ENCODE measurements at places on chromosomes 1 and 21.

DNA sequence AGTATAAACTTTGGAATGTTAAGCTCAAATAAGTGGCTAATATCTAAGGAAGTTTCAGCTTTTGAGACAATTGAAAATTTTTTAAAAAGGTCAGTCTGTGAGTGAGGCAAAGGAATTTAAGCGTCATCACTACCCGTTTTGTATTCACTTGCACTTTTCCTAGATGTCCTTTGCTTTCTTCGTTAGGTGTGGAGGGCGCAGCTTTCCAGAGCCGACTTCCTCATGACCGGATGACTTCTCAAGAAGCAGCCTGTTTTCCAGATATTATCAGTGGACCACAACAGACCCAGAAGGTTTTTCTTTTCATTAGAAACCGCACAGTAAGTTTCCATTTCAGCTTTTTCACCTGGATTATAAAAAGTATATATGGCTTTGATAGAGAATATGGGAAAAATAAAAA is 30.9 kb downstream of the KDM1A start:
- no peak for DNase-seq

- DNase-seq = no peak
Measured at GRCh38 chr1:184395937-184396480, 9.2 kb downstream of the C1orf21 start.

DNA sequence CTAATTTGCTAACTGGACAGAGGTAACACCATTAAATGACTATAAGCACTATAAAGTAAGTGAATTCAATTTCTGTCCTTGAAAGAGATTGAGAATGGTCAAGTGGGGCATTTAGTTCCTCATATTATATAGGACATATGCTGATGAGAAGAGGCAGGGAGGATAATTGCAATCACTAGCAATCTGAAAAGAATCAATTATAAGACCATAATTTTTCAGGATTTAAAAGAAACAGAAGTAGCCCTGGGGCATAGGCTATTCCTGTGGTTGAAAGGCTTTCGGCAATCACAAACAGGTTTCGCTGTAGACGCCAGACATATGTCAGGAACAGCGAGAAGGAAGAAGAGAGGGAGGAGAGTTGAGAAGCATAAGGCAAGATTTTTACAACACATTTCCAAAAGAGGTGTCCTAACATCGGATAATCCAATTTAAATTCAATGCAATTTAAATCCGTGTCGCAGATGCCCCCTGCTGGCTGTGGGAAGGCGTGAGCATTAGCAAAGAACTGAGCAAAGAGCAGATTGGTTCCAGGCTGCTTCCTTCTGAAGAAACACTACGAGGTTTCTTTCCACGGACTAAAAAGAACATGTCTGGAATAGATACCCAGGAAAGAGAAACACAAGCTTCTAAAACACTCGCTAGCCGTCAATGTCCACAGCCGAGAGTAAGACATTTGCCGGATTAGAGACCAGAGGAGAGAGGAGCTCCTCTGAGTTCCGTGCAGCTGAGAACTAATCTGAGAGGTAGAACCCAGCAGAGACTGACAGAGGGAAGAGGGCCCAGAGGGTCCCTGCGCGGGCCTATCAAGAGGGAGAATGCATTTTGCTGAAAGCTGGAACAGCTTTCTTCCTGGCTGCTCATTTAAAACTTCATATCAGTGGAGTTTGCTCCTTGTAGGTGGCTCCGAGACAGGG is 27.9 kb downstream of the RGS5 start:
- DNase-seq = peak; percentile 61

GRCh38 chr21:17866590-17866989 is 47.4 kb upstream of the C21orf91 start:
- DNase-seq = no peak

DNA sequence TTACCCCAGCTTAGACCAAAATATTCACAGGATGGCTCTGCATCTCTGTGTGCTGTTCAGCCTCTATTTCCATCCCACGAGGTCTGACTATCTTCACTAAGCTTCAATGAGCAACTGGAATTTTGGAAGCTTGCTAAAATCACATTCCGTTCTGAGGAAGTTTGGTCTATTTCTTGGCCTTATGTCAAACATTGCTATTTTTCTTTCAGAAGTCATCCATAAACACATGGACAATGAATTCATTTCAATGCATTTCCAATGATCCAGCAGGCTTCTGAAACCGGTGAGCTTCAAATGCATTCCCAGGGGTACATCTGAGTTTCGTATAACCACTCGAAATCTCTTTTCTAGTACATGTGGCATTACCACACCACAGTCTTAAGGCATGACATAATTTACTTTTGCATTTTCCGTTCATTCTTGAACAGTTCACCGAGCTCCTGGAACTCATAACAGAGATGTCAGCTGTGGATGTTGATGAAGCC is 294.1 kb upstream of the KAZN start:
- DNase-seq = peak; percentile 80

DNA sequence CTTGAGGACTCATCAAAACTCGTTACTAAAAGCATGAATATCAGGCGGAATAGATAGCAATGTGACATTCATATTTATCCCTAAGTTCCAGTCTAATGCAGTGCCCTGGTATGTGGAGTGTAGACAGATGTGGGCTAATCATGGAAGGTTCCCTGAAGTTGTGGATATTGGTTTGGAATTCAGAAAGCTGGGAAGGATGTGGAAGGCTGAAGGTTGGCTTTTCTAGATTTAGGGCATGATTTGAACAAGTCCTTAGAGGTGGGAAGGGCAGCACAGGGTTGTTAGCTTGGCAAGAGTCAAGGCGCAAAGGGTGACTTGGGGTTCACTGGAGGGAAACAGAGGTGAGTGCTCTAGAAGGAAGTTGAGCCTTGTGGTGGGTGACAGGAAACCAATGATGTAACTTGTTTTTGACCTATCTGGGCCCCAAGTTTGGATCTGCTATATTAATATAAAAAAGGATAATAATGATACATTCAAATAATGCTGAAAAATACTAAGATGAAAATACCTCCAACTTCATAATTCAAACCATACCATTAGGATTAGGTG is 21.9 kb downstream of the LGALS8 start:
- peak; percentile 12 for DNase-seq

DNA sequence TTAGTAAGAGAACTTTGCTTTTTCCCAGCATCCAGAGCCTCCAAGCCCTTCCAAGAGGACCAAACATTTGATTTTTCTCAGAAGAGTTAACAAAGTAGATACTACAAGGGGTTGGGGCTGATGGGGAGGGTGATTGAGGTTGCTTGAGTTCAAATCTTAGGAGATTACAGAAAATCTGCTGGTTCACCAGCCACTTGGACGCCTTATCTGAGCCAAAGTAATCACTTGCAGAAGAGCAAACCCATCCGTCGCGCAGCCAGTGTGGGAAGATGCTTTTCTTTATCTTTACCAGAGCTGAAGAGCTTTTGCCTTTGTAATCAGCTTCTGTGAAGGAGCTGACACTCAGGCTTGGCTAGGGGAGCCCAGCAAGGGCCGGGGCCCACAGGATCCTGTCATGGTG is 91.9 kb upstream of the CTTNBP2NL start:
- no peak for DNase-seq

DNA sequence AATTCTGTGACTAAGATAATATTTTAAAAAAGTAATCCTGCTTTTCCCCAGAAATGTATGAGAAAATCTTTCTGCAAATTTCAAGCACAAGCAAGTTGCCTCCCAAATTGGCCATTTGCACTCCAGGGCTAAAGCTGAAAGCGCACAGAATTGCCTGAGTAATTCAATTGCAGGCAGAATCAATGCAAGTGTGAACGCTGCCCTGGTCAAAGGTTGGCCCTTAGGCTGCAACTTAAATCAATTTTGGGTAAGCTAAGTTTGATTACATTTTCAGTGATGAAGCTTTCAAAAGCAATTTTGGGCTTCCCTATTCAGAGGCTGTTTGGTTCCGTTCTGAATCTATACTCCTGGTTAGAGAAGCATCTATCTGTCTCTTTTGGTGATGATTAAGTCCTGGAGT is 501.8 kb upstream of the ZRANB2 start:
- DNase-seq = no peak

DNA sequence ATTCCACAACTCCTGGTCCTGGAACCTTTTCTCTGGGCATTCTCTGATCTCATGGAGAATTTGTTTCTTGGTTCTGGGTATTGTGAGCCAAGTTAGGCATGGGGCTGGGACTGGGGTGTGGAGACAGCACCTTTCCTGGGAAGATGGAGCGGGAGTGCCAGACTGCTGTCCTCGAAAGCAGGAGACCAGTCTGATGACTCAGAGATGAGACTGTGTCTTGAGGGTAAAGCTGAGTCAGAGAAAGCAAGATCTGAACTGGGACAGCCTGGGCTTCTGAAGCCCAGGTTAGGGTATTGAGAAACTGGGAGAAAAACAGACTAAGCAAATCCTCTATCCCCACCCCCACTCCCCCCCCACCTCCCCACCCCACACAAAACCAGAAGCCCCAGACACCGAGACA is 2.2 kb upstream of the KANK4 start:
- DNase-seq = peak; percentile 84

- DNase-seq = no peak
Measured at GRCh38 chr1:30719406-30720270, 3.7 kb downstream of the MATN1 start.

DNA sequence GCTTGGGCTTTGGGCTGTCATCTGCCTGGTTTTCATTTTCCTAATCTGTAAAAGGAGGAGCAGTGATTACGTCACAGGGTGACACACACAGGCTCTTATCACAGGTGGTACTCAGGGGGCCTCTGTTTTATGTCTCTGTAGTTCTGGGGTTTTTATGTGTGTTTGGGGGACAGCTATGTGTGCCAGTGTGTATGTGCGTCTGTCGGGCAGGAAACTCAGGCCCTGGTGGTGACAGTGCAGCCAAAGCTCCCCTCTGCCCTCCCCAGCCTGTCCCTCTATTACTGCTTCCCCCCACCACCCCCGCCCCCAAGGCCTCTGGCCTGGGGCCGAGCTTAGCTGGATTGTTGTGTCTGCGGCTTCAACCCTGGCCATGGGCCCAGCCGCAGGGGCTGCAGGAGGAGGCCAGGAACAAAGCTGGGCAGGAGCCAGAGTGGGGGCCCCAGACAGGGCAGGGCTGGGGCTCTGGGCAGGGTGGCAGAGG is 13.3 kb downstream of the MFAP2 start:
- DNase-seq = peak; percentile 96

- no peak for DNase-seq
Measured at GRCh38 chr1:182173808-182174512, 112.4 kb upstream of the ZNF648 start.

GRCh38 chr1:32828341-32828740 is 10.9 kb downstream of the S100PBP start:
- DNase-seq = no peak

DNA sequence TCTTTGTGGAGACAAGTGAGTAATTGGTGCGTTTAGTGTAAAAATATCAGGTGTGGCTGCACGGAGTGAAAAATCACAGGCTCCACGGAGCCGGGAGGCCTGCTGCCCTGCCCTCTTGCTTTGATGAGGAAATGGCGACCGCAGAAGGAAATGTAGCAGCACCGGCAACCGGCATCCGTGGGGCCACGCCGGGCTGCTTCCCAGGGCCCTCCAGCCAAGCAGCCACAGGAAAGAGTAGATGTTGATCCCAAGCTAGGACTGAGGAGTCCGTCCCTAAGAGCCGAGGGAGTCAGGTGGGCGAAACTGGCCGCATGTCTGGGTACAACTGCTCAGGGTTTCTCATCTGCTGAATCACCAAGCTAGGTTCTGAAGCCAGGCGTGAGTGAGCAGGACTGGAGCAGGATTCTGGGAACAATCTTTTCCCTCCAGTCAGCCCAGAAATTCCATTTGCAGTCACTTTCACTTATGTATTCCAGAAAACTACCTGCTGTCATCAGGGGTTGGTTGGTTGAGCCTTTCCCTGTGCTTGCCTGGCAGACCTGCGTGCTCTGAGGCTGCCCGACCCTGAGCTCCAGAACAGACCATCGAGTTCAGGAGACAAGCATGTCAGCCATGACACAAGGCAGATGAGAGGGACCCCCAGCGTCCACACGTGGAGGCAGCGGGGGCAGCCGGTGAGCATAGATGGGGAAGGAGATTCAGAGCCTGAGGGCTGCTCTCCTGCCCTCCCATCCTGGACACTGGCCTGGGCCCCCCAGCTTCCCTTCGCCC is 5.8 kb upstream of the ITGB2 start:
- DNase-seq = peak; percentile 35

DNA sequence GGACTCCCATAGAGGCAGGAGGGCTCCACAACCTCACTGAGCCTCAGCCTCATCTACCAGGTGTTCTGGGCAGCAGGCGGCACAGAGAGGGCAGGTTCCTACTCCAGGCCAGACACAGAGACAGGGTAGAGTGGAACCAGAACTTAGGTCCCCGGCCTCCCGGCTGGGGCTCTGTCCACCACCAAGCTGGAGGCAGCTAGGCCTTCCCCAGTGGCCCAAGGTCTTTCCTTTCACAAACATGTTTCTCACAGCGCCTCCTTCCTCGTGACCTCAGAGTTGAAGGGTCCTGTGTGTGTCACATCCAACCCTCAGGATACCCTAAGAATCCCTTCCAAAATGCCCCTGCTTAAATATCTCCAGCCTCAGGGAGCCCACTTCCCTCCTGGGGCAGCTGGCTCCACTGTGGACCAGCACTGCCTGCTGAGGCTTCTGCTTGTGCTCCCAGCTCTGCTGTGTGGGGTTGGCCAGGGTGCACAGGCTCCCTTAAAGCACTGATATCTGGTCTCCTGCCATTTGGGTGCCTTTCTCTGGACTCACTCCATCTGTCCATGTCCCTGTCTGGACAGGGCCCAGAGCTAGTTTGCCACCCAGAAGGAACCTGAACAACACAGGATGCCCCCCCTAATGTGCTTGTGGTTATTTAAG is 33.2 kb upstream of the MAGOH start:
- no peak for DNase-seq

DNA sequence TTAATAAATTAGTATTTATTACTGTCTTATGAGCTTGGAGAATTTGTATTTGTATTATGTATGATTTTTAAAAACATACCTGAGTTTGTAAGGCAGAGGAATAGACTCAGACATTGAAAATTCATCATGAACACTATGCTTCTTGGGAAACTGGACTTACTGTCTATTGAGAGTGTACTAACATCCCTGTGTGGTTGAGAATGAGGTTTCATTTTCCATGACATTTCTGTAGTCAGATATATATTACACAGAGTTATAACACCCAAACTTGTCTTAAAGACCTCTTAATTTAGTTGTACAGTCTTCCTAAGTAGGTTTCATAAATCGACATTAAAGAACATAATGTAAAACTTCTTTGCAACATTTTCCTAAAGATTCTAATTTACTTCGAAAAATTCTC is 30.0 kb downstream of the PPP2R5A start:
- no peak for DNase-seq

GRCh38 chr1:41327383-41327999 is 33.7 kb upstream of the FOXO6 start:
- DNase-seq = no peak
